Left lobe of liver (tissue), 2 donors: ENCODE measurements at places on chromosomes 3 and 15. TPM values are rescaled to one million over a fixed set of nuclear protein-coding genes. Genes with fewer than 3 reads are reported as not detected.

The KBTBD12 gene
- 0.05 TPM for total RNA-seq

The WDR6 gene
- 79.5 TPM for total RNA-seq

The UBAP1L gene
- 5.5 TPM for total RNA-seq

The MYL3 gene
- total RNA-seq, result 1.4 TPM

The PPM1L gene
- 26.4 TPM for total RNA-seq

The ZNF385D gene
- total RNA-seq, result 2.1 TPM
